ENCODE measurements at places on chromosomes 16 and 17.

GRCh38 chr17:80877729-80878303, 113.8 kb upstream of the CHMP6 start:
- DNase-seq = no peak

- no peak for DNase-seq
These were observed 37.2 kb downstream of the MEAK7 start for GRCh38 chr16:84467256-84467655.

DNA sequence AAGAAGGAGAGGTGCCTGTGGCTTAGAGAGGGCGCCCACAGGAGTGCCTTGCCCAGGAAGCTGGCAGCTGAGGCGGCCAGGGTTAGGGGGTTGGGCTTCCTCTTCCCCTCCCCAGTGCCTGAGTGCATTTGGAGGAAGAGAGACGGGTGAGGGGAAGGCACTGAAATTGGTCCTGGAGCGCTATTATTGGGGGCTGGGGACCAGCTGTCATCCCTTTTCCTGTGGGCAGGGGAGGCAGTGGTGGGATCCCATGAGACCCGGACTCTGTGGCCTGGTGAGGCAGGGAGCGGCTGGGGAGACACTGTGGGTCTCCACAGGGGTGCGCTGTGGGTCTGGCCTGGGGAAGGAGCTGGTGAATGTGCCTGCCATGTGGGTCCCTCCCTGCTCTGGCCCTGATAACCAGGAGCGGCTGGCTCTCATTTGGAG, 259.7 kb downstream of the SEC14L1 start:
- peak; percentile 95 for DNase-seq

DNA sequence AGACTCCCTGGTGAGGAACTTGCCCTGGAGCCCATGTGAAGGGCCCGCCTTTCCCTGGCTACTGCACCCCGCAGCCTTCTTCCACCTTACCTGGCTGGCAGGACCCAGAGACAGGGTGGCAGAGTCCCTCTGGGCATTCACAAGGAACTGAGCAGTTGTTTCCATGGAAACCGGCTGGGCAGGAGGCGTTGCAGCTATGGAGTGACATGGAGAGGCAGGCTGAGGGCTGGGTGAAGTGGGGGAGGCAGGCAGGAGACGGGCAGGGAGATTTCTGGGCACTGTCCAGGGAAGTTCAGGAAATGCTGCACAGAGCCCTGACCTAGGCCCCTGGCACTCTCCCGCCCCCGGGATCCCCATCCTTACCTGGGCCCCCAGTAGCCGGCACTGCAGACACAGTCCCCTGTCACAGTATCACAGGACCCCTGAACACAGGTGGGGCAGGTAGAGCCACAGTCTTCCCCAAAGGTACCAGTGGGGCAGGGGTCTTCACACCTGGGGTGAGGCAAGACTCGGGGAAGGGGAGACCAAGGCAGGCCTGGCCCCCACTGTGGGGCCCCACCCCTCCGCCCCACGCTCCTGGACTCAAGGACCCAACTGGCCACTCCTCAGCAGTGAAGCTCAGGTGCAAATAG, 5.9 kb downstream of the SCARF1 start:
- no peak for DNase-seq

GRCh38 chr16:57475711-57476339, 10.5 kb downstream of the DOK4 start:
- peak; percentile 90 for DNase-seq

DNA sequence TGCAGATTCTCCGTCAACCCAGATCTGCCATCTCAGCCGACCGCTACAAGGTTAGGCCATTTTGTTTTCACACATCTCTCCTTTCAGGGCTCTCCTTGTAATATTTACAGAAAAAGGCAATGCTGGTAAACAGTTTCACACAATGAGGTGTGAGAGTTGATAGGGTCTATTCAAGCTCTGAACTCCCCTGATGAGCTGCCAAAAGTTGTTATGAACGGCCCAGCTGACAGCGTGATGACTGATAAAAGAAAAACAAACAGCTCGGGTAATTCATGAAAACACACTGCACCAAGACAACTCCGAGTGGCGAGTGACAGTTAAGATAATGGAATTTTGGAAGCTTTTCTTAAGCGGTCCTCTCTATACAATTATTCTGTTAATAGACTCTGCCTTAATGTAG, 68.1 kb upstream of the IRX5 start:
- DNase-seq = no peak

DNA sequence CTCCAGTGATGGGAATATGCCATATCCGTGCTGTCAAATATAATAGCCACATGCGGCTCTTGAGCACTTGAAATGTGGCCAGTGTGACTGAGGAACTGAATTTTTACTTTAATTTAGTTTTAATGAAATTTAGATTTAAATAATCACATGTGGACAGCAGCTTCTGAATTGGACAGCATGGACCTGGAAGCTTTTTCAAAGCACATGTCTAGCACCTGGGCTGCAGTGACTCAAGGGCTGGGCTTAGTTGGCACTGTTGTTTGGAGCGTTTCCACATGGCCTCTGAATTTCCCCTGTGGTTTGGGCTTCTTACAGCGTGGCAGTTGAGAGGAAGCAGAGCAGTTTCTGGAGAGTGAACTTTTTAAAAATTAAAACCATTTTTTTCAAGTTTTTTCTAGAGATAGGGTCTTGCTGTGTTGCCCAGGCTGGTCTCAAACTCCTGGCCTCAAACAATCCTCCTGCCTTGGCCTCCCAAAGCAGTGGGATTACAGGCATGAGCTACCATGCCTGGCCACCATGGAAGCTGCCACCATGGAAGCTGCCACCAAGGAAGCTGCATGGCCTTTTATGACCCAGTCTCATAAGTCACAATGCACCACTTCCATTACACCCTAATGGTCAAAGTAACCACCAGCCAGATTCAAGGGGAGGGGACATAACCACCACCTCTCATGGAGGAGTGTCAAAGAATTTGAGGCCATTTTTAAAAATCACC, 6.7 kb upstream of the TOB1 start:
- peak; percentile 63 for DNase-seq

- no peak for DNase-seq
These were observed 66.7 kb downstream of the SREBF1 start for GRCh38 chr17:17769869-17770631.

DNA sequence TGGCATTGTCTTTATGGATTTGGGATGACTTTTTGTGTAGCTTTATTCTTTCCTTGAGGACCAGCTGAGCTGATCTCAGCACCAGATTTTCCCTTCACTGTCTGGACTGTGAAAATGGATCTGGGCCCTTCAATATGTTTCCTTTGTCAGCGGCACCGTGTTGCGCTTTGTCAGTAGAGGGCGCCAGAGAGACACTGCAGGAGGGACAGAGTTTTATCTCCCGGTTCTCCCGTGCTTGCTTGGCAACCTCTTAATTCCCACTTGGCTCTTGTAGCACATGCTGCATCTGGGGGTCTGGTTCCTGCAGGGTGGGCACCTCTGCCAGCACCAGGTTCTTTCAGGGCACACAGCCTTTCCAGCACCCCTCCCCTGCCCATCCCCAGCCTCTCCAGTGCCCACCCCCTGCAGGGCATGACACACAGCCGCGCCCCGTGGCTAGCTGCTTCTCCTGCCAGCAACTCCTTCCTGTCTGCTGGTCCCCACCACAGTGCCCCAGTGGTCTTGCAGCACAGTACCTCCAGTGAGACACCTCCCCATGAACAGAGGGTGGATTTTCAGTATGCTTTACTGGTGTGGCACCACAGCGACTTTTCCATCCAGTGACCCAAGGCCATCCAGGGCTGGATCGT, 19.6 kb downstream of the OR1D5 start:
- peak; percentile 45 for DNase-seq

- no peak for DNase-seq
These were observed 116.3 kb downstream of the RMI2 start for GRCh38 chr16:11461595-11461990.

DNA sequence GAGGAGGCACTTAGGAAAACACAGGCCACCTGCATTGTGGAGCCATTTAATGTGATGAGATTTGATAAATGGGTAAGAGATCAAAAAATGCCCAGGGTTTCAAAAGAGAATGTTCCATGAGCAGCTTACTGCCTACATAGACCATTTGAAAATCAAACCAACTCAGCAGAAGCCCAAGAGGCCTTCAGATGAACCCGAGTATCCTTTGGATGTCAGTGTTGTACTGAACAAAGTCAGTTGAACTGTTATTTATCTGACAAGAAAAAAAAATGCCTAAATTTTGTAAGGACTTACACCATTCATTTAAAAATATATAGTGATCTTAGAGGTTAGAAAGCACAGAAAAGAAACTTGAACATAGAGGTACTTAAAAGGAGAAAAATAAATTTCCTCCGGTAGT, 381.7 kb downstream of the ZFHX3 start:
- peak; percentile 55 for DNase-seq

DNA sequence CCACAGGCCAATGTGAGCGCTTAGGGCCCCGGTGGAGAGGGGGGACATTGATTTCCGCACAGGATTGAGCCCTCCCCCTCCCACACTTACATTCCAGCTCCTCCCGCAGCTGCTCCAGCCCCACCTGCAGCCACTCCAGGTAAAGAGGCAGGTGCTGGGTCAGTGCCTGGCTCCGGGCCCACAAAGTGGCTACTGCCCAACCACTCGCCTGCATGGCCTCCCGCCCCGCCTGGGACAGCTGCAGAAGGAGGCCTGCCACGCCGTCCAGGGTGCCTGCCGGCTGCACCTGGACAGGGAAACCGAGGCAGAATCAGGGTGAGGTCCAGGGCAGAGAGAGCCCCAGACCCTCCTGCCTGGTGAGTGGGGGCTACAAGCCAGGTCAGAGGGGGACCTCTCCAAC, 46.3 kb downstream of the RMI2 start:
- no peak for DNase-seq

- no peak for DNase-seq
These were observed 696.0 kb downstream of the WWOX start for GRCh38 chr16:78795433-78795832.

- no peak for DNase-seq
These were observed 3.4 kb downstream of the NOXO1 start for GRCh38 chr16:1977875-1978268.

GRCh38 chr17:83103200-83103942, 24.0 kb downstream of the METRNL start:
- no peak for DNase-seq

GRCh38 chr17:75105126-75106080, 4.4 kb upstream of the ARMC7 start:
- peak; percentile 47 for DNase-seq

- no peak for DNase-seq
These were observed 32.9 kb downstream of the SMYD4 start for GRCh38 chr17:1796800-1797199.

DNA sequence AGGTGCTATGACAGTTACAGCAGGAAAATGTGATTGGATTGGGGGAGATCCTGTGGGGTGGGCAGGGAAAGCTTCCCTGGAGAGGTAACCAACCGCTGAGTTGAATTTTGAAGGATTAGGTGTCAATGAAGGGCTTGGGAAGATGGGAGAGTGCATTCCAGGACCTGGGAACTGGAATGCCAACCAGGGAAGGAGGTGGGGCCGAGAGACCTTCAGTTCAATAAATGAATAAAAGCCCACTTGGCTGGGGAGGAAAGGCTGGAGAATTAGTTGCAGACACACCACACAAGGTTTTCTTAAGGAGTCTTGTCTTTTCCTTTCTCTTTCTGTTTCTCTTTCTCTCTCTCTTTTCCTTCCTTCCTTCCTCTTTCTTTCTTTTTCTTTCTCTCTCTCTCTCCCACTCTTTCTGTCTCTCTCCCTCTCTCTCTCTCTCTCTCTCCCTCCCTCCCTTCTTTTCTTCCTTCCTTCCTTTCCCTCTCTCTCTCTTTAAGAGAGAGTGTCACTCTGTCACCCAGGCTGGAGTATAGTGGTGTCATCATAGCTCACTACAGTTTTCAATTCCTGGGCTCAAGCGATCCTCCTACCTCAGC, 3.3 kb downstream of the USP43 start:
- DNase-seq = no peak

DNA sequence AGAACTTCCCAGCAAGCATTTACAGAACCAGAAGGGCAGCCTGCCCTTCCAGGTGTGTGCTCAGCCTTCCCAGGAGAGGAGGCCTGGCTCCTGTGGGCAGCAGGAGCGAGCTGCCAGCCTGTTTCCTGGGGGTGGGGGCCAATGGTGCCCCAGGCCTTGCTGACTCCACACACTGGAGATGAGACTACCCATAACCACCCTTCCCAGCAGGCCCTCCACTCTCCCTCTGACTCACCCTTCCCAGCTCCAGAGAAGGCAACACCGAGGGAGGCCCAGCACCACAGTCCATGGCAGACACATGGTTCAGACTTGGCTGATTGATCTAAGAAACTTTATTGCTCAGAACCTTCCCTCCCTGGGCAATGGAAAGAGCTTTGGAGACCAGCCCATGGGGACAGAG, 1.8 kb upstream of the PRSS53 start:
- no peak for DNase-seq

- DNase-seq = no peak
These were observed 155.4 kb downstream of the CLEC16A start for GRCh38 chr16:11099672-11100205.

DNA sequence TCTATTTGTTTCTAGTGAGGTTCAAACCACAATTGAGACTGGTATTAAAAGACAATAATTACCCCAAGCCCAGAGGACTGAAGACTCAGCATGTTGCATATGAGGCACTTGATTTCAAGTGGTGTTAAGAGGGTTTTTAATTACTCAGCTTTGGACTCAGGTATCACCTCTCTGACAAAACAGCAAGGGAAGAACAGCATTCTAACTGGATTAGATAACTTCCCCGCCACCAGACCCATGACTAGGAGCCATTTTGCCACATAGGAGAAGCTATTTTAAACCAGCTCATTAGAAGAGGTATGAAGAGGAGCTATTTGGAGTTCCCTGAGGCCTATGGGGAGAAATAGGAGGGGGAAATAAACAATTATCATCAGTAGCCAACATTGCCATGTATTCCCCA, 226.1 kb upstream of the TOX3 start:
- DNase-seq = no peak

DNA sequence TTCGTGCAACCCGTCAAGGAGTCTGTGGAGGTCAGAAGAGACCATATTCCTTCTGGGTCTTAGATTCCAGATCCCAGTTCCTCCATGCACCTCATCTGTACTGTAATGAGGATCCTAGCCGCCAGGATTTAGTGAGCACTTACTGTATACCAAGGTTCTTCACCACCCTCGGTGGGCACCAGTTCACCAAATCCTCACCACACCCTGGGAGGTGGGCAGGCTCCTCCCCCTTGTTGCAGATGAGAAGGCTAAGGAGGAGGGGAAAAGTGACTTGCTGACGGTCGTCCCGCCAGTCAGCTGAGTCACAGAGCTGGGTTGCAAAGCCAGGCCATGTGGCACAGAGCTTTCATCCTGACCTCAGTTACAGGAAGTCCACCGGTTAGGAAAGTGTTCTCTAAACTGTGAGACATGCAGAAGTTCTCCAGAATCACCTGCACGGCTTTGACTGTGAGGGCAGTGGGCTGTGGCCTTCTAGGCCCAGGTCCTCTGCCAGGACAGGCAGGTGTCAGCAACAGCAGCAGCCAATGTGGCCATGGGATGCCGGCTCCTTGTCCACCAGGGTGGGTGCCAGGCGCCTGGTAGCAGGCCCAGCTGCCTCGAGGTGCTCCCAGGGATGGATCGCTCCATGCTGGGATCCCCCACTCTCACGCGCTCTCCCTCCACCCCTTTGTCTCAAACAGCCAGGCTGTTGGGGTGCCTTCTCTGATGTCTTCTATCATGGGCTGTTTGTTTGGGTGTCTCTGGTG, 240.3 kb upstream of the GSE1 start:
- peak; percentile 94 for DNase-seq
